ENCODE measurements at places on chromosomes 2 and 18. TPM values are rescaled to one million over a fixed set of nuclear protein-coding genes. Genes with fewer than 3 reads are reported as not detected.
A peak's percentile ranks its signal among the peaks of the same experiment; 100 is the strongest.

GRCh38 chr18:23126376-23127056 is 8.8 kb upstream of the CABLES1 start:
- H3K36me3 ChIP-seq: no peaks in the 10 kb centered on the region
- no peak for DNase-seq
- H3K27me3 ChIP-seq: no peaks in the 10 kb centered on the region
- no peaks in the 10 kb centered on the region for H3K4me1 ChIP-seq
- no peak overlapping the region for H3K4me3 ChIP-seq

DNA sequence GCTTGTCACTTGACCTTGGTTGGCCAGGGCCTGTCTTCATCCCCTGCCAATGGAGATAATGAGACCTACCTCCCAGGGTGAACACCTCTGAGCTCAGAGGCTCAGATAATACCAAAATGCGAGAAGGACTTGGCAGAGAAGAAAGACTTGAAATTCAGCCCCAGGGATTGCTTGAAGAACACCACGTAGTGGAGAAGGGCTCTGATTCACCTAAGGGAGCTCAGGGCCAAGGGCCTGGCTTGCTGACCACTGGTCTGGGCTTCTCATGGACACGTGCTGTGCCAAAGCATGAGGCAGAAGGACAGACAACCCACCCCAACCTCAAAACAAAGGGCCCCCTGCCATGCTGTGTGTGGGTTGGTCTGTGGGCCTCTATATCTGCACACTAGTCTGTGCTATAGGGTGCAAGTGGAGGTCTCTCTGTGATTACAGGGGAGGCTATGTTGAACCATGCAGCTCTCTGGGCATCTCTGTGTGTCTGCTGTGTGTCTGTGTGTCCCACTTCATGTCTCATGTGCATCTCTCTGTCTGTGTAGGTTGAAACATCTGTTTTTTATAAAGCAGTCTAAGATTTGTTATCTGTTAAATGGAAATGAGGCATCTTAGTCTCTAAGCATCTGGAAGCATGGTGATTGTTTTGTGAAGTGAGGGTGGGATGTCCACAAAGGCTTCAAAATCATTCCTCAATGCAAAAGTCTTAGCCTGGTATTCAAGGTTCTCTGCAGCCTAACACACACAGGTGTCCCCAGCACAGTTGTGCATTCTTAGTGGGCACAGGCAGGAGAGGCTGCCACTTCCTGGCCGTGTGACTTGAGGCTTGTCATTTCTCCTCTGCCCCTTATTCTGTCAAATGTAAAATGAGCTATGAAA is 61.0 kb upstream of the EPAS1 start:
- H3K4me3 ChIP-seq: no peak overlapping the region
- no peaks in the 10 kb centered on the region for H3K36me3 ChIP-seq
- H3K27me3 ChIP-seq: no peaks in the 10 kb centered on the region
- H3K4me1 ChIP-seq: no peaks in the 10 kb centered on the region
- no peak for DNase-seq

DNA sequence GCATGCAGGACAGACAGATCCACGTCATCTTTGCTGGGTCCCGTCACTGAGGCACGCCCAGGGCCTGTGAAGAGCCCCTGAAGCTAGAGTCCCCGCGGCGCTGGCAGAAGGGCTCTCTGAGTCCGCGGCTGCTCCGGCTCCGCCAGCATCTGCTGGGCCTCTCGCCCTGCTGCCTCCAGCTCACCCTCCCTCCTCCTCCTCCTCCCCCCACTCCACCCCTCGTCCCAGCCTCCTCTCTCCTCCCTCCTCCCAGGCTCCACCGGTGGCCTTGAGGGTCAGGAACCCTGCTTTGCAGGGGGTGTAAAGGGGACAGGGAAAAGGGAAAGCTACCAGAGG is at the start of gene TNS1:
TNS1 (minus strand) TSS at position 151 of the 336 bp plus-strand sequence; CDS start at position 28, 123 bp downstream.
- peak; percentile 84 for DNase-seq
- H3K4me1 ChIP-seq: peaks cover 20% of the 10 kb centered on the region
- H3K4me3 ChIP-seq: peak within 1 kb of the TSS; percentile 63
- peak within 1 kb of the TSS; percentile 75 for H3K27ac ChIP-seq
- H3K36me3 ChIP-seq: no peaks in the 10 kb centered on the region

Gene TPO
- total RNA-seq: 0.83 TPM

Gene AQP12B
- 150 TPM for total RNA-seq

- H3K4me3 ChIP-seq: peak overlapping the region; percentile 43
- no peaks in the 10 kb centered on the region for H3K4me1 ChIP-seq
- peak overlapping the region; percentile 80 for H3K27ac ChIP-seq
- no peaks in the 10 kb centered on the region for H3K36me3 ChIP-seq
These were observed 1.5 kb downstream of the RND3 start for GRCh38 chr2:150485871-150486538.

GRCh38 chr18:41022484-41022883 is 932.5 kb upstream of the PIK3C3 start:
- no peak overlapping the region for H3K4me3 ChIP-seq
- no peak overlapping the region for H3K27ac ChIP-seq
- no peaks in the 10 kb centered on the region for H3K4me1 ChIP-seq
- DNase-seq: no peak

DNA sequence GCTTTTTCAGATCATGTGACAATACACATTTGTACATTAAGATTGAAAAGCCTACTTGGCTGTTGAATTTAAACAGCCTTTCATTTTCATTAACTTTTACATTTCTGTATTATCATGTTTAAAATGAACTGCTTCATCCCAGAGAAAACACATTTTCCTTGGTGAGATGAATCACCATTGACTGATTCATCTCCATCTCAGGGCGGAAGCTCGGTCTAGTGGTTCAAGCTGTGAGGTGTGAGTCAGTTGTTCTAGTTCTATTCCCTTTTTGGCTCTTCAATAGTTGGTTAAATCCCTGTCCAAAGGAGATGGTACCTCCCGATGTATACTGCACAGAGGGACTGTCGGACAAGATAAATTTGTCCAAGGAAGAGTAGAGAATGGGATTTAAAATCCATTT is 189.7 kb downstream of the ADCYAP1 start:
- H3K36me3 ChIP-seq: no peaks in the 10 kb centered on the region
- H3K4me3 ChIP-seq: no peak overlapping the region
- DNase-seq: no peak
- no peaks in the 10 kb centered on the region for H3K4me1 ChIP-seq
- no peaks in the 10 kb centered on the region for H3K27me3 ChIP-seq

Measured in pancreas (tissue), 10 donors.